ENCODE measurements at places on chromosomes 3 and 15. TPM values are rescaled to one million over a fixed set of nuclear protein-coding genes. Genes with fewer than 3 reads are reported as not detected.

Gene SLC9C1
- not detected for polyA plus RNA-seq

Gene TMEM212
- polyA plus RNA-seq: not detected

Gene GOLGA8R
- polyA plus RNA-seq: 0.86 TPM

Gene AMT
- 21.3 TPM for polyA plus RNA-seq

Gene CLDN18
- not detected for polyA plus RNA-seq

Gene SENP8
- polyA plus RNA-seq: 1.4 TPM

Gene GABRG3
- polyA plus RNA-seq: not detected

Gene ATP10A
- polyA plus RNA-seq: not detected

Gene PTH1R
- 0.07 TPM for polyA plus RNA-seq

Gene TRIM59
- 4.1 TPM for polyA plus RNA-seq

Gene C2CD4A
- polyA plus RNA-seq: not detected

Gene MDFIC2
- not detected for polyA plus RNA-seq

- H3K36me3 ChIP-seq: no peaks in the 10 kb centered on the region
- no peak overlapping the region for H3K27ac ChIP-seq
- H3K4me3 ChIP-seq: no peak overlapping the region
- 0 out of 2 replicates have a peak, but pooled peaks cover 5% of the 10 kb centered on the region for H3K4me1 ChIP-seq
These were observed 3.9 kb downstream of the MAPKAPK3 start for GRCh38 chr3:50620820-50621219.

- no peak for DNase-seq
- H3K27me3 ChIP-seq: no peaks in the 10 kb centered on the region
- peaks cover 48% of the 10 kb centered on the region for H3K36me3 ChIP-seq
- no peak overlapping the region for H3K27ac ChIP-seq
- no peak overlapping the region for H3K4me3 ChIP-seq
- no peaks in the 10 kb centered on the region for H3K4me1 ChIP-seq
These were observed 10.2 kb downstream of the TADA3 start for GRCh38 chr3:9781978-9782603.

- no peak for DNase-seq
- no peaks in the 10 kb centered on the region for H3K27me3 ChIP-seq
- H3K36me3 ChIP-seq: no peaks in the 10 kb centered on the region
- no peaks in the 10 kb centered on the region for H3K4me1 ChIP-seq
- no peak overlapping the region for H3K4me3 ChIP-seq
These were observed 6.0 kb upstream of the RLBP1 start for GRCh38 chr15:89227425-89227824.

- peaks cover 5% of the 10 kb centered on the region for H3K4me1 ChIP-seq
- no peaks in the 10 kb centered on the region for H3K27me3 ChIP-seq
- peak overlapping the region; percentile 89 for H3K27ac ChIP-seq
- H3K36me3 ChIP-seq: peaks cover 7% of the 10 kb centered on the region
- peak; percentile 70 for DNase-seq
These were observed 756 bp downstream of the CLPX start for GRCh38 chr15:65184305-65184867.

DNA sequence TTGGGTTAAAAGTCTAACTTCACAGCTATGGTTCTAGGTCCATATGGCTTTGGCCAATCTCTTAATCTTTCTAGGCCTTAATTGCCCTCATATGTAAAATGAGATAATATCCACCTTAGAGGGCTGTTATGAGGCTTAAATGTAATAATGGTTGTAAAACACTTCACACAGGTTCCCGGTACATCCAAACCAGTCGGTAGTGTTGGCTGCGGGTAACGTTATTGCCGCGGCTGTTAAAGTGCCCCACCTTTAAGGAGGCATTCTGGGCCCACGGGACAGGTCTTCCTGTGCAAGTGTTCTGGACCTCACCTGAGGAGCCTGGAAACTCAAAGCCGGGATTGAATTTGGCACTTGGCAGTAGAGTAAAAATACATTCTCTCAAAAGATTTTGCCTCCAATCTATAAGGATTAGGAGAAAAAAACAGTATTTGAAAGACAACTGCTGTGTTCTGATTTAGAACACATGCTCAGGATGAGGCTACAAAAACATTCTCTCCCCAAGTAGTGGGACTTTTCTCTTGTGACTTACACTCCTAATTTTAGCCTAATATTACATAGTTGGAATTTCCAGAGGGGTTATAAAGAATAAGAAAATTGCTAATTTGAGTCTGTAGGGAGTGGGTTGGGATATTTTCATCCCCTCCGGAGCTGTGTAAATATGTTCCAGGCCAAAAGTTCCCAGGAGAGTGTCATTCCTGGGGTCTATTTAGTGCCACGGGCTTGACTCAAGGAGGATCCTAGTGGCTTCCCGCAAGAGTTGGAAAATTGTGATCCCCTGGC is 44.9 kb upstream of the TSEN2 start:
- DNase-seq: no peak
- no peak overlapping the region for H3K4me3 ChIP-seq
- H3K4me1 ChIP-seq: peaks cover 21% of the 10 kb centered on the region
- H3K27me3 ChIP-seq: no peaks in the 10 kb centered on the region
- H3K27ac ChIP-seq: no peak overlapping the region
- H3K36me3 ChIP-seq: no peaks in the 10 kb centered on the region

GRCh38 chr15:96893159-96893906 is 562.8 kb downstream of the NR2F2 start:
- H3K4me1 ChIP-seq: no peaks in the 10 kb centered on the region
- H3K27ac ChIP-seq: no peak overlapping the region
- H3K36me3 ChIP-seq: no peaks in the 10 kb centered on the region
- no peaks in the 10 kb centered on the region for H3K27me3 ChIP-seq
- DNase-seq: no peak
- H3K4me3 ChIP-seq: no peak overlapping the region

GRCh38 chr3:77456906-77457305 is 417.0 kb downstream of the ROBO2 start:
- peak; percentile 61 for DNase-seq
- H3K36me3 ChIP-seq: no peaks in the 10 kb centered on the region
- H3K4me1 ChIP-seq: peaks cover 2% of the 10 kb centered on the region
- H3K27me3 ChIP-seq: no peaks in the 10 kb centered on the region
- H3K4me3 ChIP-seq: no peak overlapping the region

DNA sequence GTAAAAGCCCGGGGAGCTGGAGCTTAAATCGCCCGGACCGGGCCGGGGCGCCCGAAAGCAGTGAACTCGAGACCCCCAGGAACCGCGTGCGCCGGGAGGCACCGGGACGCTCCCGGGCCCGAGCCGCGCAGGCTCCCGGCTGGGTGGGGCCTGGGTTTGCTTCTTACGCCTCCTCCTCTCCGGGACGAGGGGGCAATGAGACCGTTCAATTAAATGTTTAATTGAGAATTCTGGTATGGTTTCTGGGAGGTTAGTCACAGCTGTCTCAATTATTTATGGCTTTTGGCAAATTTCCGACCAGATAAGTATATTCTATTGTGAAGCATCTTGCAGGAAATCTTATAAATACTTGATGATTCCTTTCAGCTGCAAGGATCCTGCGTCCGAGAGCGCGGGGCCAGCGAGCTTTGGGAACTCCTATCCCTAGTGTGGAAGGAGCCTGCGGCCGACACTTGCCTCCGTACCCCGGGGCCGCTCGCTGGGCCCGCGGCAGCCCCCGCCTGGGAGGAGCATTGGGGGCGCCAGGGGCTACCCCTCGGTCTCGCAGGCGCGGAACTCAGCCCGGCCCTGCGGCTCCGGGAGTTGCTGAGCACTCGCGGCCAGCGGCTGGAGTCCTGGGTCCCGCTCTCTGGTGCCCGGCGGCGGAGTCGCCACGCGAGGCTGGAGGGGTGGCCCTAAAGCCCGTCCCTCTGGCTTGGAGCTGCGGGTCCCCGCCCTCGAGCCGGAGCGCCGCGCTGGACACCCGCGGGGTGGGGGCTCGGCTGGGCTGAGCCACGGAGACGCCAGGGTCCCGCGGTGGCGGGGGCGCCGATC is 10.3 kb downstream of the ISL2 start:
- H3K36me3 ChIP-seq: peaks cover 10% of the 10 kb centered on the region
- H3K27ac ChIP-seq: no peak overlapping the region
- peak; percentile 22 for DNase-seq
- H3K4me3 ChIP-seq: no peak overlapping the region
- no peaks in the 10 kb centered on the region for H3K4me1 ChIP-seq
- no peaks in the 10 kb centered on the region for H3K27me3 ChIP-seq

GRCh38 chr3:155549087-155549486 is 195.8 kb downstream of the PLCH1 start:
- no peaks in the 10 kb centered on the region for H3K36me3 ChIP-seq
- H3K4me1 ChIP-seq: no peaks in the 10 kb centered on the region
- H3K4me3 ChIP-seq: no peak overlapping the region
- no peak overlapping the region for H3K27ac ChIP-seq
- DNase-seq: no peak
- H3K27me3 ChIP-seq: no peaks in the 10 kb centered on the region

GRCh38 chr3:150370122-150370602 is 37.9 kb upstream of the TSC22D2 start:
- H3K27me3 ChIP-seq: no peaks in the 10 kb centered on the region
- H3K4me1 ChIP-seq: peaks cover 14% of the 10 kb centered on the region
- no peaks in the 10 kb centered on the region for H3K36me3 ChIP-seq
- peak overlapping the region; percentile 97 for H3K27ac ChIP-seq

- no peaks in the 10 kb centered on the region for H3K27me3 ChIP-seq
- H3K4me1 ChIP-seq: peaks cover 10% of the 10 kb centered on the region
- H3K4me3 ChIP-seq: no peak overlapping the region
- no peaks in the 10 kb centered on the region for H3K36me3 ChIP-seq
- DNase-seq: no peak
These were observed 41.4 kb downstream of the ZDHHC19 start for GRCh38 chr3:196169836-196170240.

DNA sequence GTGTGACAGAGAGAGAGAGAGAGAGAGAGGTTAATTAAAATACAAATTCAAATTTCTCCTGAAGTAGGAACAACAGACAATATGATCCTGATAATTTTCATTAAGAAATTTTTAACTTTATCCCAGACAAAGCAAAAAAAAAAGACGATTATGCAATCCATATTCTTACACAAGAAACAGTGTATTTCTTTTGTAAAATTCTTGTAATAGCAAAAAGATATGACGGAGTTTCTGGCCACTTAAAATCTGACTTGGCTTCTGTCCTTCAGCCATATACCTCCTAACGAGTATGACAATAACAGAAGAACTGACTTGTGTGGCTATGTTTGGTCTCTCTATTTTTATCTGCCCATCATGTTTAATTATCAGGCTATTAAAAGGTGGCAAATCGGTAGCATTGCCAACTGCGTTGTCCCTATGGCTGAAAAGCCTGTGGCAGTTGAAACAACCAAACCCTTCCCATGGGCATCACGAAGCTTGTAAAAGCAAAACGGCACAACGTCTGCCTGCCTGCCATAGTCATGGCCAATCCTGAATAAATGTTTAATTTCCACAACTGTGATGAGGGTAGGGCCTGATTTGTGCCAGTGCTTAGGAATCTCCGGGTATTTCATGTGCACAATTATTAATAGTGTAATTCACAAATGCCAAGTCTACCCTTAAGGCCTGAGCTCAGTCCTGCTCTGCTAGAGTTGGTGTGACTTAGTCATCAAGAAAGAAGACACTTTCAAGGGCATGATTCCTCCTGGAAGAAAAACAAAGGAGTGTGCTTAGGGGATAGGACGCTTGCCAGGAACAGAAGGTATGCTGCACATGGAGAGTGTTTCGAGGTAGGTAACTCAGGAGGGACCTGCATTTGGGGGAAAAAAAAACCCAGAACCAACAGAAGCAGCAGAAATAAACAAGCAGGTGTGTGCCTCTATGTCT is 1090.2 kb downstream of the FHIT start:
- no peak overlapping the region for H3K27ac ChIP-seq
- H3K4me1 ChIP-seq: no peaks in the 10 kb centered on the region
- no peaks in the 10 kb centered on the region for H3K36me3 ChIP-seq
- no peaks in the 10 kb centered on the region for H3K27me3 ChIP-seq
- no peak overlapping the region for H3K4me3 ChIP-seq
- no peak for DNase-seq

DNA sequence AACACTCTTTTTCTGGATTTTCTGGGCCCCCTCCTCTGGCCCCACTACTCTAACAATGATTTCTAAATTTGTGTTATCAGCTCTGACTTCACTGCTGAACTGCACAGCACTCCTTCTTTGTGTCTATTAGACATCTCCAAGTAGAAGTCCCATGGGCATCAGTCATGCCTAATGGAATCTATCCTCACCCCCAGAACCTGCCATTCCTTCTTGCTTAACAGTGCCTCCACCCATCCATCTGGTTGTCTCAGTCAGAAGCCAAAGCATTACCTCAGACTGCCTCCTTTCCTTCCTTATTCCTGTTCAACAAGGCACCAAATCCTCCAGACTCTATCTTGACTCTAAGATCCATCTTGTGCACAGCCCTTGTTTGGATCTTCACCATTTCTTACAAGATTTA is 36.2 kb downstream of the SSR3 start:
- H3K27ac ChIP-seq: no peak overlapping the region
- peaks cover 7% of the 10 kb centered on the region for H3K4me1 ChIP-seq
- DNase-seq: no peak
- peaks cover 76% of the 10 kb centered on the region for H3K36me3 ChIP-seq
- H3K27me3 ChIP-seq: no peaks in the 10 kb centered on the region

DNA sequence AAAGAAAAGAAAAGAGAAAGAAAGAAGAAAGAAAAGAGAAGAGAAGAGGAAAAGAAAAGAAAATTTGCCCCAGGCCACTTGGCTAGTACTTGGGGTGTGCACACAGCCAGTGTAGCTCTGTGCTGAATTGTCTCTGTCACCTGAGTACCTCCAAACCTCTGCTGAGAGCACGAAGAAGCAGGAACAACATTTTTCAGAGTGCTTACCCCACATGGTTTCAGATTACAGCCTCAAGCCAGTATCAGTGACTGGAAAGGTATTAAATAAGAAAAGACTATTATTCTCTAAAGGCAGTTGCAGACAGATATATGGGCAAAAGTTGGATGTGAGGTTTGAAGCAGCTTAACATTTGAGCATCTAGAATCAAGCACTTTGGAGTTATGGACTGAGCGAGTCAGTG is 113.3 kb upstream of the PHLDB2 start:
- no peak overlapping the region for H3K4me3 ChIP-seq
- H3K36me3 ChIP-seq: no peaks in the 10 kb centered on the region
- no peaks in the 10 kb centered on the region for H3K27me3 ChIP-seq
- no peak overlapping the region for H3K27ac ChIP-seq
- peaks cover 4% of the 10 kb centered on the region for H3K4me1 ChIP-seq

DNA sequence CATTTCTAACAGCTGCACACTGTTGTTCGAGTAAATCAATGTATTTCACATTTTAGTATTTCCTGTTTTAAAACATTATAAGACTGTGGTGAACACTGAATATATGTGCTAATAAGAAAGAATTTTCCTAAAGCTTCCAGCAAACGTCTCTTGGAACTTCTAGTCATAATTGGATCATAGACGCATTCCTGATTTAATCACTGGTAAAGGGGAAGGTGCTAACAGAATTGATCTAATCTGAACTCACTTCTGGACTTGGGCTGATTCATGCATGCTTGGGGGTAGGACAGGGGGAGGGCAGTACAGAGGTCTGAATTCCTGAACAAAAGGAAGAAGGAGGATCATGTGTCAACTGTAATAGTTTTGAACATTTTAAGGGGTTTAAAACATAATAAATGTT is 7.3 kb upstream of the LEKR1 start:
- peaks cover 16% of the 10 kb centered on the region for H3K4me1 ChIP-seq
- no peak for DNase-seq
- no peaks in the 10 kb centered on the region for H3K27me3 ChIP-seq
- H3K36me3 ChIP-seq: no peaks in the 10 kb centered on the region
- H3K27ac ChIP-seq: no peak overlapping the region
- no peak overlapping the region for H3K4me3 ChIP-seq

GRCh38 chr15:63331456-63331855 is 50.2 kb downstream of the CA12 start:
- no peak for DNase-seq
- peaks cover 14% of the 10 kb centered on the region for H3K4me1 ChIP-seq
- no peak overlapping the region for H3K4me3 ChIP-seq
- H3K27ac ChIP-seq: no peak overlapping the region
- H3K36me3 ChIP-seq: no peaks in the 10 kb centered on the region

Measured in SK-N-SH (cell line).